ENCODE measurements at places on chromosomes 1 and 21.

DNA sequence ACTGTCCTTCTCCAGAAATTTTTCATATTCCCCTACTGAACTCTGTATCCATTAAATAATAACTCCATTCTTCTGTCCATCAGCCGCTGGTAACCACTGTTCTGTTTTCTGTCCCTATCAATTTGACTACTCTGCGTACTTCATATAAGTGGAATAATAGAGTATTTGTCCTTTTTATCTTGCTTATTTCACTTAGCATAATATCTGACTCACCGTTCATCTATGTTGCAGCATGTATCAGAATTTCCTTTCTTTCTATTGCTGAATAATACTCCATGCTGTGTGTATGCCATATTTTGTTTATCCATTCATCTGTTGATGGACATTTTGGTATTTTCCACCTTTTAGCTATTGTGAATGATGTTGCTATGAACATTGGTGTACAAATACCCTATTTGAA, 71.9 kb downstream of the CEP350 start:
- DNase-seq = no peak

DNA sequence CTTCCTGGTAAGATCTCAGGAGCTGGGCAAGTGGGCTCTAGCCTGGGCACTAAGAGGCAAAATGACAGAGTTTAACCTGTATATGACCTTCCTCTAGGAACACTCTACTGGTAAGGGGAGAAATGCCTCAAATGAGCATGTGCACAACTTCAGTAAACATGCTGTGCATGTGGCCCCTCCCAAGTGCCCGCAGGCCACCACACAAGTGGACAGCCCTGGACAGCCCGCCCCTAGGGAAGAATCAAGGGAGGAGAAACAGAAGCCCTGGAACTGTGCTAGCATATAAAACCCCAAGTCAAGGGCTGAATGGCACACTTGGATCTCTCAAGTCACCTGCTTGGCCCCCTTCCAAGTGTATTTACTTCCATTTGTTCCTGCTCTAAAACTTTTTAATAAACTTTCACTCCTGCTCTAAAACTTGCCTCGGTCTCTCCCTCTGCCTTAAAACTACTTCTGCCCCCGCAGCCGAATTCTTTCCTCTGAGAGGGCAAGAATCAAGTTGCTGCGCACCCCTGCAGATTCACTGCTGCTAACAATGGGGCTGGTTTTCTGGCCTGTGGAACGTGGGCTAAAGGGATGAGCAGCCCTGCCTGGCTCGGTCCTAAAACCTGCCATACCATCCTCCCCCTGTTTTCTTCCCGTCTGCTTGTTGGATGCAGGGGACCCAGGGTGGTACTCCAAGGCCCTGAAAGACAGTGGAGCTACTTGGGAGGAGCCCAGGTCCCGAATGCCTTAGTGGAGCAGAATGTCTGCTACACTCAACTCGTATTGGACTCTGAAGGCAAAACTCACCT, 93.5 kb downstream of the IER5 start:
- peak; percentile 48 for DNase-seq

GRCh38 chr21:26157801-26158200, 12.8 kb downstream of the APP start:
- no peak for DNase-seq

- DNase-seq = no peak
Measured at GRCh38 chr21:41601573-41602368, 93.8 kb upstream of the TMPRSS2 start.
